ENCODE measurements at places on chromosomes 7 and 10. TPM values are rescaled to one million over a fixed set of nuclear protein-coding genes. Genes with fewer than 3 reads are reported as not detected.

Gene MRLN
- not detected for total RNA-seq

DNA sequence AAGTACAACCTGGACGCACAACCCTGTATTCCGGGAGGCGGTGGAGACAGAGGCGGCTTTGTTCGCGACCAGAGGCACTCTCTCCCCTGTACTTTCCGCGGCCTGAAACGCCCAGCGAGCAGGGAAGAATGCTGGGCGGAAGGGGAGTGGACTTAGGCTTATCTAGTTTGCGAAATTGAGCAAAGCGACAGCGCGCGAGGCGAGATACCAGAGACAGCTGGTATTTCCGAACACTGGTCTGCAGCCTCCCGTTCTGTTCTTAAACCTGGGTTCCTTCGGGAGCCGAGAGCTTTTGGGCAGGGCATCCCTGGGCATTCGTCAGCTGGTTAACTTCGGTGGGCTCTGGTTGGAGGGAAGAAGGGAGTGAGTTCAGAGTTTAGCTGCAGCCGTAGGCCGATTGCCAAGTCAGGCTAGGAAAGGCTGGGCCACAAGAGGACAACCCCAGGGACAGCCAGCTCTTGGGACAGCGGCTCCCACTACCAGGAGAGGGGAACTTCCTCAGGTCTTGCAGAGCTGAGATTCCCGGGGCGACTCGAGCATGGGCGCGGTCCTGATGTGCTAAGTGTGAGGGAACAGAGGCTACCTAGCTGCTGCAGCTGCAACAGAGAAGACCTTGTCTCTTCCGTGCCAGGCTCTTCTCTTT is 3.9 kb downstream of the HMX3 start:
- no peak for DNase-seq

DNA sequence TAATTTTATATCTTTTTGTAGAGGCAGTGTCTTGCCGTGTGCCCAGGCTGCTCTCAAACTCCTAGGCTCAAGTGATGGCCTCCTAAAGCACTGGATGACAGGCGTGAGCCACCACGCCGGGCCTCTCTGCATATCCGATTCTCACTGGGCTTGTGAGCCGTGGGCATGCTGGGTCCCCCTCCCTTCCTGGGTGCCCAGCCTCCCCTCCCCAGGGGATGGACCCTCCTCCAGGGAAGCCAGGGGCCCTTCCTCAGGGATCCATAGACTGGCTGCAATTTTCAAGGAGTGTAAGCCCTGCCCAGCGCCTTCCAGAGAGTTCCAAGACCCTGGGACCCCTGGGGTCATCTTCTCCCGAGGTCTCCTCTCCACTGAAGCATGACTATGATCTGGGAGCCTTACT is 23.7 kb upstream of the ELFN1 start:
- DNase-seq, result no peak

GRCh38 chr10:42958142-42958868 is 118.6 kb upstream of the RET start:
- DNase-seq, result no peak

Gene TMEM229A
- total RNA-seq, result not detected

DNA sequence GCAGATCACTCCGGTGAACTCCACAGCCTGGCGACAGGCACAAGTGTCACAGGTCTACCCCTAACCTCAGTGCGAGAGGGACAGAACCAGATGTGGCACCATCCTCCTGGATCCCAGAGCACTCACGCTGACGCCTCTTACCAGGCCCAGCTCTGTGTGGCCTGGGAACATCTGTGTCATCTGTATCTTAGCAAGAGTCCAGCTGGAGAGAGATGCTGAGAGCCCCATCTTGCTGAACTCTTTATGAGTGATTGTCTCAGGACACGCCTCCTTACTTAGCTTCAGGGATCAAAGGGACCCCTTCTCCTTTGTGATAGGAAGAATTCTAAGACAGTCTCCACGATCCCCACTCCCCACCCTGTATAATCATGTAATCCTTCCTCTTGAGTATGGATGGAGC is 10.0 kb upstream of the PROSER2 start:
- DNase-seq, result no peak

GRCh38 chr7:50564171-50564570 is 1.0 kb downstream of the DDC start:
- DNase-seq, result no peak

- DNase-seq, result no peak
Measured at GRCh38 chr7:53604201-53604600, 568.8 kb downstream of the POM121L12 start.

DNA sequence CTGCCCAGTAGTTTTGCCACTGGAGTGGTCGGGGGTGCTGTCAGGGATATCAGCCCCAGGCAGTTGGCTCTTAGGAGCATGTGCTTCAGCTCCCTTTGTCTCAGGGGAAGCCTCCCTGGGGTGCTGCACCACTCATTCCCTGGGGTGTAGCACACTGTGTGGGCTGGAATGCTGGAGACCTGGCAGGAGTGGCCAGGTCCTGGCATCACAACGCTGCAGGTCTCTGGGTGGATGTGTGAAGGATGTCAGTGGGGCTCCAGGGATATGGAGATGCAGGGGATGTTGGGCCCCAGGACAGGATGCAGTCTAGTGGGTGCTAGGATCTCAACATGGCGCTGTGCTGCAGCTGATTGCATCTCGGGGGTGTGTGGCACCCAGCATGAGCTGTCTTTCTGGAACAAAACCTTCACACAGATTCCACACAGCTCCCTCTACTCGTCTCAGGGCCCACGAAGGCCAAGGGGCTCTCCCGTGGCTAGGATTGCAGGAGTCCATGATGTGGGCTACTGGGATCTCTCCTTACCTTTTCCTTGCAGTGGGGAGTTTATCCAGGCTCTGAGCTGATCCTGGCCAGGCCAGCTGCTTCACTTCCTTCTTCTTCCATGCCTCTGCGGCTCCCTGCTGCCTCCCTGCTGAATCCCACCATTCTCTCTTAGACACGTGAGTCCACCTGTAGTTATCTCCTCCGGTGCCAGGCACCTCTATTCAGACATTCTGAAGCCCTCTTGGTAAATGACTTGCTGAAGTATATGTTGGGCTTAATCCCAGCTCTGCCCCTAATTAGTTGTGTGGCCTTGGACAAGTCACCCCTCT is 295.1 kb downstream of the RPS24 start:
- no peak for DNase-seq

- DNase-seq, result no peak
Measured at GRCh38 chr7:127710635-127711034, 58.6 kb downstream of the SND1 start.

DNA sequence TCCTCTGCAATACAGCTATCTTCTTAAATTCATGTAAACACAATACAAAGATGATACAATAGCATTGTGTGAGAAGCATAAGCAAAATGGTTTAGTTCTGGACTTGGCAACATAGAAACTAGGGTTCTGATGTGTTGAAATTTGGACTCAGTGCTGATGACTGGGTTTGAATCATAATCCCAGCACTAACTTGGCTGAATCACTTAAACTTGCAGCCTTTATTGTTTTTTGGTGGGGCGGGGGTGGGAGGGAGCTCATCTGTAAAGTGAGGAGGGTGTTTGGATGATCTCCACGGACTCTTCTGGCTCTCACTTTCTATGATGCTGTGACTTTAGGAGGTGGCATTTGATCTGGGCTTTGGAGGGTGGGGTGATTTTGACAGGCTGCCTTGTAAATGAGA is 158.2 kb downstream of the WNT2 start:
- DNase-seq, result no peak

Gene GRID1
- total RNA-seq, result 8.0 TPM

Gene SRRM3
- 154 TPM for total RNA-seq

Gene FRMPD2
- total RNA-seq, result 1.6 TPM

Data from glutamatergic neuron (in vitro differentiated cells).